ENCODE measurements at places on chromosomes 2 and 18.

DNA sequence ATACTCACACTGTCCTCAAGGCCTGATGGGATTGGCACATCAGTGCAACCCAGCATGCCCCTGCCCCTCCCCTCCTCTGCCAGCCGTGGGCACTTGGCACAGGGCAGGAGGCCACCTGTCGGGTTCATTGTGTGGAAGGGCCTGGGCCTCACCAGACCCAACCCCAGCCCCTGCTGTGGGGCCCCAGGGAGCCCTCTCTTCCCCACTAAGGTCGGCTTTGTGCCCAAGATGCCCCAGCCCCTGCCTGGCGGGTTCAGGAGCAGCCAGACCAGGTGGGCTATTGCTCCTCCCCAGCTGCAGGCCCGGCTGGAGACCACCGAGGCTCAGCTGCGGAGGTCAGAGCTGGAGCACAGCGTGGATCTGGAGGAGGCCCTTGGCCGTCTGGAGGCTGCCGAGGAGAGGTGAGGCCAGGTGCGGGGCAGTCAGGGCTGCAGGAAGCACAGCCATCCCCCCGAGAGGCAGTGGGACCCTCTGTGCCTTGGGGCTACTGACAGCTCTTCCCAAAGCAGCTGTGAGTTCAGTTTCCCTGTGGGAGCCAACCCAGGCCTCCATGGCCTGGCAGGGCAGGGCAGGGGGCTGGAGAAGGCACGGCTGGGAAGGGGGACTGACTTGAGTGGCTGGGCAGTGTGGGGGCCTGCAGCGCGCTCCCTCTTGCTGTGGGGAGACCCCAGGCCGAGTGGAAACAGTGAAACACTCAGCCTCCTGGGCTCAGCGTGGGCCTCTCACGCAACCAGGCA lies 16.3 kb downstream of the CROCC2 start:
- DNase-seq, result peak; percentile 41

DNA sequence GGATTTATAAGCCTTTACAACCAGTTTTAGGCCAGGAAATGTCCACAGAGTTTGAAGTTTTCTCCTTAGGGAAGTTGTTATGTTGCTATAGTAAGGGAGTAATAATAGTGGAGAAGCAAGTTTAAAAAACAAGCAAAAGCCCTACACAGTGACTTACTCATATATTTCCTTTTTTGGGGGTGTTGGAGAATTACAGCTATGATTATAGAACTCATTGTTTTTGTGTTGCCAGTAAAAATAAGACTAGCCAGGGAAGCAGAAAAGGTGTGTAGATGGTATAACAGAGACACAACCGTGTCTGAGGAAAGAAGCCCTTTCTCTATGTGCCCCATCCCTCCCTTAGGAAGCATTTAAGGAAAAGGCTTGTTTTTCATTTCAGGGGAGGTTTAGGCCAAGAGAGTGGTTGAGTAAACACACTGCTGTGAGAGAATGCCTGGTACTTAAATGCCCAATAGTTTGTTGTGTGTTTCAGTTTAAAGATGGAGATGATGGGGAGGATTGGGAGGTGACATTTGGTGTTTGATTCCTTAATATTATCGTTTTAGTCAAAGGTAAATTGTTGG lies 2.3 kb downstream of the VAPA start:
- no peak for DNase-seq

DNA sequence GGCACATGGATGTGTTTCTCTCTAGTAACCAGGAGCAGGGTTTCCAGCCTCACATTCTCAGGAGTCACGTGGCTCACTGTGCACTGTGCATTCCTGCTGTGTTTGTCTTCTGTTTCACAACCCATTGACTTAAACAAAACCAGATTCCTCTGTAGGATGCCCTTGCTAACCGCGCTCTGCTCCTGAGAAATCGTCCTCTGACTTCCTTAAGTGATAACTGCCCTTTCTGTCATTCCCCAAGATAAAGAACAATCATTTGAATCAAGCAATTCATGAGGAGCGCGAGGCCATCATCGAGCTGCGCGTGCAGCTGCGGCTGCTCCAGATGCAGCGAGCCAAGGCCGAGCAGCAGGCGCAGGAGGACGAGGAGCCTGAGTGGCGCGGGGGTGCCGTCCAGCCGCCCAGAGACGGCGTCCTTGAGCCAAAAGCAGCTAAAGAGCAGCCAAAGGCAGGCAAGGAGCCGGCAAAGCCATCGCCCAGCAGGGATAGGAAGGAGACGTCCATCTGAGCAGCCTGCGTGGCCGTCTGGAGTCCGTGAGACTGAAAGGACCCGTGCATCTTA lies 60.2 kb downstream of the RALBP1 start:
- no peak for DNase-seq

- DNase-seq, result no peak
Measured at GRCh38 chr2:171515672-171516298, 6.5 kb upstream of the CYBRD1 start.

DNA sequence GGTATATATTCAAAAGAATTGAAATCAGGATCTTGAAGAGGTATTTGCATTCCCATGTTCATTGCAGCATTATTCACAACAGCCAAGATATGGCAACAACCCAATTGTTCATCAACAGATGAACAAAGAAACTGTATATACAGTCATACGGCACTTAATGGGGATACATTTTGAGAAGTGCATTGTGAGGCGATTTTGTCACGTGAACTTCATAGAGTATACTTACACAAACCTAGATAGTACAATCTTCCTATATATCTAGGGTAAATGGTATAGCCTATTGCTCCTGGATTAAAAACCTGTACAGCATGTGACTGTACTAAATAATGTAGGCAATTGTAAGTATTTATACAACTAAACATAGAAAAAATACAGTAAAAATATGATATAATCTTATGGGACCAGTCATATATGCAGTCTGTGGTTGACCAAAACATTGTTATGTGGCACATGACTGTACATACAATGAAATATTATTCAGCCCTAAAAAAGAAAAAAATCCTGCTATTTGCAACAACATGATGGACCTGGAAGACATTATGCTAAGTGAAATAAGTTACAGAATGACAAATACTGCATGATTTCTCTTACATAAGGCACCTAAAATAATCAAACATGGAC lies 9.2 kb upstream of the BBS5 start:
- DNase-seq, result no peak

GRCh38 chr2:208501206-208501605 lies 94.6 kb downstream of the PTH2R start:
- DNase-seq, result no peak

DNA sequence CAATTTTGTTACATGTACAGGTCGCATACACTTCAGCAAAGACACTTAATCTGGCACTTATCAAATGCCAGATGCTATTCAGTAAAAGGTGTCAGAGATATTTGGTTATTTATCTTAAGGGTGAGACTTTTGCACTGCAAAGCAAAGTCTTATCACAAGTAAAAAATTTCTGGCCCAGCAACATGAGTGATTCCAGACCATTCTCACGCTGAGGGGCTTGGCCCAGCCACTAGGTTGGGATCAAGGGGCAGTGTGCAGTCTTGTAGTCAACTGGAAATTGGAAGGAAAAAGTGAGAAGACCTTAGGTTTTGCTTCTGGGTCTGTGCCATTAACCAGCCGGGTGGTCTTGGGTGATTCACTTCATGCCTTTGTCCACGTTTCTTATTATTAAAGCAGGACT lies 181.6 kb downstream of the RNF144A start:
- DNase-seq, result no peak

DNA sequence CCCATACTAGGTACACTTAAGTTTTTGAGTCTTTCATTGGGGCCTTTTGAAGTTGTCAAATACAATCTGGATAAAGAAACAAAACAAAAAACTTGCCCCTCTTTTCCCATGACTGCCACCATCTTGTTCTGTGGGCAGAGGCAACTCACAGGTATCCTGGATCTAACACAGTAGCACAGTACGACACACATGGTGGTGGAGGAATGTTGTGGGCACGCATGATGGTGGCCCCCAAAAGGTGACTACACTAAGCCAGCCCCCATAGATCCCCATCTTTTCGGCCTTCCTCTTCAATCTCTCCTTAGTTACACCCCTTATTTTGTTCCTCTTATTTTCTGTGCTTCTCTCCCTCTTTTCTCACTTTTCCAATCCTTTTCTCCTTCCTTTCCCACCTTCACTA lies 4.5 kb upstream of the STPG4 start:
- DNase-seq, result no peak

DNA sequence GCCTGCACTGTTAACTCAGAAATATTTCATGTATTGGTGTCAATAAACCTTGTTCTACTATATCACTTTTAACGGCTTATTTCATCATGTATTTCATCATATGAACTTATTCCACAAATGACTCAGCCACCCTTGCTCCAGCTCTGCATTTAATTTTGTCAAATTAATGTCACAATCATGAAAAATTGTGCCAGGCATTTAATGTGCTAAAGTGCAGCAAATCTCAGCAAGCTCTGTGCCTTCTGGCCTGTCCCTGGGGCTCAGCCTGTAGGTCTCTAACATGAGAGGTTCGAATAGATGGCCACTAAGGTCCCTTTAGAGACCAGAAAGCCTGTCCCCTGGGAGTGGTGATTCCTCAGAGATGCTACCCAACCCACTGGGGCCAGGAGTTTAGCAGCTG lies 28.6 kb downstream of the BOD1L2 start:
- no peak for DNase-seq

GRCh38 chr2:55168221-55169154 lies 63.6 kb downstream of the CLHC1 start:
- peak; percentile 64 for DNase-seq

DNA sequence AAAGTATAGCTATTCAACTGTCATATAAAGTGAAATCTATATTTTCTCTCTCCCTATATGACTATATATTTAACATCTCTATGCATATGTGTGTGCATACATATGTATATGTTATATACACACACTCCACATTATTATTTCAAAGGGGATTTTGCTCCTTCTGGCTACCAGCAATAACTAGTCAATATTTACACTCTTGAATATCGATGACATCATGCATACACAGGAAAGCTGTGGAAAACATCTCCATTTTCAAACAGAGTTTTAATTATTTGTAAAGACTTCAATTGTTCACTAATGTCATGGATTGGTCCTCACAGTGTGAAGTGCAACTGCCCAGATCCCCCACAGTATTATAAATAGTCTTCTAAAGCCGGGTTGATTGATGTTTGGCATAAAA lies 195.9 kb upstream of the TCF4 start:
- DNase-seq, result no peak

DNA sequence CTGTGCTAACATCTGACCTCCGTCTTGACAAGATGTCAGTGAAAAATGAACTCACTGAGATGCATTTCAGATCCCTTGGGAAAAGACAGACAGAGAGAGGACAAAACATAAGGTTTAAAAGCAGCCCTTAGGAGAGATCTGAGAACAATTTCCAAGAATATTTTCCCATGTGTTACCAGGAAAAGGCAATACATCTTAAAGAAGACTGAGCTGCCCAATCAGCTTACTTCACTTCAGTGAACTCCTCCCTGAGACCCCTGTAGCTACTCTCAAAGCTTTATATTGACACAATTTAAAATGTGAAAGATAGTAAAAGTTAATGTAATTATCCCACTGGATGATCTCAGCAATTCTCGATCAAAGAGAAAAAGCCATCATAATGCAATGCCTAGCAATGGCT lies 505.0 kb downstream of the DCC start:
- DNase-seq, result no peak

GRCh38 chr2:240640939-240641338 lies 15.7 kb downstream of the GPR35 start:
- peak; percentile 43 for DNase-seq

DNA sequence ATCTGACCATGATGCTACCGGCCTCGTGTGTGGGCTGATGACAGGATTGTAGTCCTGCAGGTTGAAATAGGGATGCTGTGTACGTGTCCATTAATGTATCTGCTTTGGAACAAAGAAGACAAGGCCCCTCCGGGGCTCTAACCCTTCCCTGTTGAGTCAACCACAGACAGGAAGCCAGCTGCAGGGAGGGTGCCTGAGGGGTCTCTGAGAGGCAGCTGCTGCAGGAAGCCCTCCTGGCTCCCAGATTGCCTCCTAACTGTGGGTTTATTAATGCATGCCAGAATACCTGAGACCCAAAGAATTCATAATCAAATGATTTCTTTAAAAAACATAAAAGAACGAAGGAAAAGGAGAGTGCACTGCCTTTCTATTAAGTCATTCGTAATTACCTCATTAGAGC lies 140.4 kb downstream of the CELF4 start:
- DNase-seq, result no peak

GRCh38 chr18:37176621-37176934 lies 347.7 kb downstream of the KIAA1328 start:
- no peak for DNase-seq

DNA sequence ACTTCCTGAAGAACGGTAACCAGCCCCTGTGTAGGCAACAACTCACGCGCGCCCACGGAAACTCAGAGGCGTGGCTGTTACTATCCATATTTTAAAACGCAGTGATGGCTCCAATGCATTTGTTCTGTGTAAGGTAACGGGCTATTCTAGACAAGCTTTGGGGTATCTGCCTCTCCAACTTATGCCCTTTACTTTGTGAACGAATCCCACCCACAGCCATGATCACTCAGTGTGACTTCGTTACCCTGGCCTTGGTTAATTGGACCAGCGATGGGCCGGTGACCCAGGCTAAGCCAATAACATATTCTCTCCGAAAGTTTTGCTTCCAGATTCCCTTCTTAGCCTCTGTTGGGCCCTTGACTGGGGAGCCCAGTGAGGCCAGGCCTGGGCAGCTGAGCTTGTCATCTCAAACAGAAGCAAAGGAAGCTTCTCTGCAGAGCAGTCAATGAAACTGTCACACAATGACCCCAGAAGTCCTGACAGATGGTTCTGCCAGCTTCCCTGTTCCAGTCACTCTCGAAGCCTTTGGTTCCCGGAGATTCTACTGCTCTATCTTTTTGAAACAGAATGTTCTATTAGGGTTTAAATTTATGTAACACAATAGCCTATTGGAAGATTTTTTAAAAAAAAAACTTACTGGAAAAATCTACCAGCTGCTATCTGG lies 30.7 kb upstream of the ROCK2 start:
- no peak for DNase-seq

- DNase-seq, result no peak
Measured at GRCh38 chr18:47050468-47050867, 15.0 kb upstream of the ELOA2 start.

DNA sequence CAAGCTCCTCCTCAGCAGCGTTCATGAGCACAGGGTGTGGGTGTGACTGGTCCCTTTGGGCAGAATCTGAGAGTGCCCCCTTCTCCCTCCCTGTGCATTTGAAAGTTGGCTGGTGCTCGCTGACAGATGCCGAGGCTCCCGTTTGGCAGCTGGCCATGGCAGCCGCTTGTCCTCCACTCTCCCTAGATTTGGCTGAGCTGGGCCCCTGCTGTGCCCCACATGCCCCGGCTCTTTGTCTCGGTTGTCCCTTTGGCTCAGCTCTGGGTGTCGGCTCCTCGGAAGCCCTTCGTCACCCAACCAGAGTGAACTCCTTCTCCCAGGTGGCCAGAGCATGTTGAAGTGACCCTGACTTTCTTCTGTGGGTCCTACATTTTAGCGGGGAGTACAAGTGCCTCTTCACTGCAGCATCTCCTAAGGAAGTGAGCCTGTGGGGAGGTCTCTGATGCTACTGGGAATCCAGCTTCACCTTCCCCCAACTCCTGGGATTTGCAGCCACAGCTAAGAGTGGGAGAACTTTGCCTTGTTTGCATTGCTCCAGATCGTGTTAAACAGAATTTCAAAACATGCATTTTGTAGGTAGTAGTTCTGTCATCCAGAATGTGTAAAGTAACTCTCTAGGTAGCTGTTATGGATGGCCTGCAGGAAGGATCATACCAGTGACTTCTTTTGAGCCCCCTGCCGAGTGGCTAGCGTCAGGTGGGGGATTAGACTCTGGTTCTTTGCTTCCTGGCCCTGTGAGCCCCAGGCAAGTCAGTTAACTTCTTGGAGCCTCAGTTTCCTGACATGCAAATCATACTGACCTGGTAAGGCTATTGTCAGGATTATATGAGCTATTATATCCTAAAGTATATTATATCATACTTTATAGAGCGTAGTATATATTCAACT lies 24.2 kb downstream of the HPCAL1 start:
- DNase-seq, result no peak

- DNase-seq, result no peak
Measured at GRCh38 chr2:169741-170140, 94.1 kb downstream of the SH3YL1 start.

Measured in ureter (tissue), 1 donor.